GM06990 (cell line): ENCODE measurements at places on chromosomes 1 and 21.

DNA sequence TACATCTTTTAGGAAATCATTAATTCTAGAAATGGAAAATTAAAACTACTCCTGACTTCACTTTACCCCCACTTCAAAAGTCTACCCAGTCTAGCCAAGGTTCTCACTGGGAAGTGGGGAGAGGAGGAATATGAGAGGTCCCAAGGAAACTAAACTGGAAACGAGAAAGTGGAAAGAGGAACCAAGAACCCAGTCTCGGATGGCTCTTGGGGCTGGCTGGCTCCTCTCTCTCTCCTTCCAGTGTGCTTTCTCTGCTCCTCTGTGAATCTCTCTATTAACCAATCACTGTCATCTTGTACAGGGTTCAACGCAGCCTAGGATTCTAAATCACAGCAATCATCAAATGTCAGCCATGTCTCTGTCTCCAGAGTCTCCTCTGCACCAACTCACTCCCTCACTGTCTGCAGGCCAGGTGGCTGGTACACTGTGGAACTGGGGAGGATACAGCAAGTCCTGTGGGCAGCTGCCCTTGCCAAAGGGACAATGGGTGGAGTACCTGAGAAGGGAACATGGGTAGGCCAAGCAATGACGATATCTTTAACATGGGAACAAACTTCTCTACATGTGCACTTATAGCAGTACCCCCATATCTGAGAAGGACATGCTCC, 33.7 kb downstream of the GNB1 start:
- no peak for DNase-seq

- no peak for DNase-seq
Observed at GRCh38 chr1:230827081-230827681, 41.1 kb downstream of the C1orf198 start.

- peak; percentile 57 for DNase-seq
Observed at GRCh38 chr1:101112051-101112780, 86.6 kb upstream of the DPH5 start.

- no peak for DNase-seq
Observed at GRCh38 chr1:55645270-55645669, 430.1 kb upstream of the USP24 start.

- no peak for DNase-seq
Observed at GRCh38 chr1:94503153-94503552, 38.4 kb downstream of the F3 start.

- DNase-seq: no peak
Observed at GRCh38 chr1:11654939-11655808, 497 bp downstream of the FBXO44 start.

DNA sequence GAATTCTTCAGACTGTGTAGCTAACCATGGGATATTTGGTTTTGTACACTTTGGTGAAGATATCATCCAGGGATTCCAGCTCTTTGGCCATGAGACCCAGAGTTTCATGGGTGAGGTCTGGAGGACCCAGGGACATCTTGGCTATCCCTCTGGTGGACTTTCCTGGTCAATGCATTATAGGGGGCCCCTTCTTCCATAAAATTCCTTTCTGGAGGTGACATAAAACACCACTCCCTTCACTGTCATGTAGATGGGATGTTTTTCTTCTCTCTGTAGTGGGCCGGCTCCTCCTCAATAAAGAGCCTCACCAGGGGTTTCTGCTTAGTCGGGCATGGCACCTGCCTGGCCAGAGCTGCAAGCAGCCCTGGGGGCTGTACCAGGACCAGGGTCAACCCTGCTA, 2.2 kb downstream of the ATPAF1 start:
- DNase-seq: no peak

- no peak for DNase-seq
Observed at GRCh38 chr1:213507472-213508223, 456.6 kb downstream of the RPS6KC1 start.
